ENCODE measurements at places on chromosomes 16 and 17. TPM values are rescaled to one million over a fixed set of nuclear protein-coding genes. Genes with fewer than 3 reads are reported as not detected.

DNA sequence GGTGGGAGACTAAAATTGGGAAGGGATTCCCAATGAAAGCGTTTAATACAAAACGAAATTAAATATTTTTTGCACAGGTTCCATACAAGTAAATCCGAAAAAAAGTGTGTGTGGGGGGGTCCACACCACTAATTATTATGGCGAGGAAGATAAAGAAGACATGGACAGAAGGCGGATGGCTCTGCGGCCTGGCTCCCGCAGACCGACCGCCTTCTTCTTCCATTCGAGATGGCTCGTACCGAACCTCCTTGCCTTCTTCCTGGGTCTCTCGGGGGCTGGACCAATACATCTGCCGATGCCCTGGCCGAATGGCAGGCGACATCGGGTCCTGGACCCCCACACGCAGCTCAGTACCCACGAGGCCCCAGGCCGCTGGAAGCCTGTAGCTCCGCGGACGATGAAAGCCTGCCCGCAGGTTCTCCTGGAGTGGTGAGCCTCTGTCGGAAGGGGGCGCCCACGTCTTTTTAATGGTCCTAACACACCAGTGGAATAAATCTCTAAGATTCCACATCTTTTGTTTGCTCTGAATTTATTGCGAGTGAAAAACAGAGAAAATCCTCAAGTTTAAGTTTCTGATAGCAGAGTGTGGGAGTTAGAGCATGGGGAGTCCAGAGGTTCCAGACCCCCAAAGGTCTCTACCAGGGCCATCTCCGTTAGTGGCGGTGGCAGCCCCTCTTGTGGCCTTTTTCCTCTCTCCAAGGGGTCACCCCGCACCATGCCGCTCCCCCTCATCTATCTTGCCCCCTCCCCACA is 1.4 kb downstream of the PRAC2 start:
- peak; percentile 40 for DNase-seq

DNA sequence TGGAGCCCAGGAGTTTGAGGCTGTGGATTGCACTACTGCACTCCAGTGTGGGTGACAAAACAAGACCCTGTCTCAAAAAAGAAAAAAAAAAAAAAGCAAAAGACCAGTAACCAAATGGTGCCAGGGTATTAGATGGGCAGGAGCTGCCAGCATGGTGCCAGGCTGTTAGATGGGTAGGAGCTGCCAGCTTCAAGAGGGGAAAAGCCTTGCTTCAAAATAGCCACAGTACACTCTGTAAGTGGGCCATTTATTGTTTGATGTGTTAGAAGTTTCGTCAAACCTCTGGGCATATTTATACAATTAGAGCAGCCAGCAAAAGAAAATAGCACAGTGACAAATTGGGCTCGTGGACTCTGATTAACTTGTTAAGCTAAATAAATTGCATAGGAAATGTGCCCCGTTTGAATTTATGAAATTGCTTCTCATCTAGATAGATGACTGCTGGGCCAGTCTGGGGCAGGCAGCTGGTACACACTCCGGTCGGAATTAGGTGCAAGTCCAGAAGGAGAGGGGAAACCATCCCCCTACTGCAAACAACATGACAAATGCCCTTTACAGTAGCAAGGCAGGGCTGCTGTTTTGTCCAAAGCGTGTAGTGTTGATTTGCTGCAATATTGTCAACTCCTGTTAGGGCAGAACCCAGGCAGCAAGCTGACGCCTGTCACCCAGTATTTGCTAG is 126.3 kb upstream of the IRX3 start:
- no peak for DNase-seq

Gene PRSS27
- 8.7 TPM for total RNA-seq

- no peak for DNase-seq
These were observed 19.3 kb downstream of the CMTM3 start for GRCh38 chr16:66623755-66624154.

GRCh38 chr17:72249441-72249840 is 128.6 kb downstream of the SOX9 start:
- DNase-seq: no peak

Gene NAGS
- total RNA-seq: not detected

GRCh38 chr17:69607162-69607834 is 192.8 kb downstream of the MAP2K6 start:
- no peak for DNase-seq

Gene KIF2B
- not detected for total RNA-seq

Gene GEMIN4
- total RNA-seq: 19.6 TPM

GRCh38 chr17:78108726-78109488 is 19.6 kb downstream of the TMC6 start:
- no peak for DNase-seq

DNA sequence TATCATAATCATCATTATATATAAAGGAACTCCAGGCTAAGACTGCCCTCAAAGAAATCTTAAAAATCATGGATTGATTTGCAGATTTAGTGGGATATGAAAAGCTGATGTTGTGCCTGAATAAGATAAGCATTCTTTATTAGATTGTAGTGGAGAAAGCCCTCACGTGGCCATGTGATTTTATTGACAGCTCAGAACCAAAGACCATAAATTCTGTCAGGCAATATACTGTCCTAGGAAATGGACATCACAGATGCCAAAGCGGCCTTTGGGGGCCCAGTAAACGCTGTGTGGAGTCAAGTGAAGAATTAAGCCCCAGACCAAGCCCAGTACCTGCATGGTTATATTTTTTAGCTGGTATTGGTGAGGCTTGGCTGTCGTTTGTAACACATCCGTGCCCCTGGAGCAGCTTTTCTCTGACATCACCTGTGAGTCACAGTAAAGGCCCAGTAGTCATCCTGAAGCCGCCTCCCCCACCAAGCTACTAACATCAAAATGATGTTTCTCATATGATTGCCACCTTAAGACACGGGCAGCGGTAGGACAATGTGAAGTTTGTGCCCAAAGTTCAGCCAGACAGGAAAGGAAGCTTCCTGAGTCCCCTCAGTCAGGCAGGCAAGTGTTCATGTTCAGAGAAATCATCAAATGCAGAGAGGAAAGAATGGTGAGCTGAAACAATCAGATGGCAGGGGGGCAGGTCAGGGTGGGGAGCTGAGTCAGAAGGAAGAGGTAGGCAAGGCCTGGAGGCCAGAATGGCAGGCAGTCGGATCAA is 209.4 kb downstream of the IRX3 start:
- DNase-seq: no peak

Gene RNF157
- 0.41 TPM for total RNA-seq

GRCh38 chr17:17204041-17204591 is 2.0 kb downstream of the PLD6 start:
- no peak for DNase-seq

GRCh38 chr17:604765-605164 is 109.9 kb downstream of the VPS53 start:
- no peak for DNase-seq

- no peak for DNase-seq
These were observed 38.6 kb downstream of the CDRT15 start for GRCh38 chr17:14198013-14198412.

Gene ZG16
- not detected for total RNA-seq

DNA sequence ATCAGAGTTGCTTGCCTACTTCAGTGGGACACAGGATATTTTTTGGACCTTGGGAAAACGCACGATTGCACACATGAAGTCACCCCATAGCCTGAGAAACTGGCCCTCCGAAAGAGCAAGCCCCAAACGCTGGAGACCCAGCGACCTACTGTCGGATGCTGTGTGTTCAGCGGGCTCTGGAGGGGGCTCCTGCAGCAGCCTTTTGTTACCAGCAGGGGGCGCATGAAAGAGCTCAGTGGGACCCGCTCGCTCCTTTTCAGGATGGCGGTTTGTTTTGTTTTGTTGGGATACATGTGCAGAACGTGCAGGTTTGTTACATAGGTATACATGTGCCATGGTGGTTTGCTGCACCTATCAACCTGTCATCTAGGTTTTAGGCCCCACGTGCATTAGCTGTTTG is 28.4 kb downstream of the MYH3 start:
- no peak for DNase-seq

DNA sequence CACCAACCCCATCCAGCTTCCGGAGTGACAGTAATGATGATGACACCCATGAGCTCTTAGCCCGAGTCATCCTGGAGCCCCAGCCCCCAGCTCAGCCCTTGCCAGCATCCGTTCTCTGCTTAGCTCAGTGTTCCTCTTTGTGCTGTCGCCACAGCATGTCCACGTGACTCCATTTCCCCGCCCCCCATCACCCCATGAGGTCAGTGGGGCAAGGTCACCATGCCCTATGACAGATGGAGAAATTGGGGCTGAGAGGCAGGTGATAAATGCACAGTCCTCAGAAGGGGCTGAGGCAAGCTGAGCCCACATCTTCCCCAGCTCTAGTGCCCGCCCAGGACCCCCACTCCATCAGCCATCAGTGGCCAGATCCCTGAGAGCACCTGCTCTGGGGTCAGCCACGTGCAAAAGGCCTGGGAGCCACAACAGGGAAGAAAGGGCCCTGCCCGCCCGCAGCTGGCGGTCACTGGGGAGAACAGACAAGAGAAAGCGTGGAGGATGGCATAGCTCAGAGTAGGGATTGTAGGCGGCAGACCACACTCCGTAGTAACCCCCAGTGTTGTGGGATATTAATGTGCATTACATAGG is 17.1 kb downstream of the ITGB4 start:
- DNase-seq: no peak

DNA sequence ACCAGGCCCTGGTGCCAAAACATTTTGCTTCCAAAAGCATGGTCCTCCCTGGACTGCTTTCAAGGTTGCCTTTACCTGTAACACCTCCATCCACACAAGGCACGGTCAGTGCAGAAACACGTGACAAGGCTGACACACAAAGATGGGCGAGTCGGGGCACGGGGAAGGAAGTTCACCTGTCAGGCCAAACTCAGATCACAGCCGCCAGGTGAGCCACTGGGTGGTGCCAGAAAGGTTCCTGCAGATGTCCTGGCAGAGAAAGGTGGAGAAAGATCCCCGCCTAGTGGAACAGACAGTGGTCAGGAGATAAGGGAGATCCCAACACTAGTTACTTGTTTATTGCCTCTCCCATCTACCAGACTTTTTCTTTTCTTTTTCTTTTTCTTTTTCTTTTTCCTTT is 155.3 kb downstream of the AIPL1 start:
- no peak for DNase-seq

- DNase-seq: no peak
These were observed 54.4 kb upstream of the ICAM2 start for GRCh38 chr17:64074704-64075426.

- no peak for DNase-seq
These were observed 1.5 kb downstream of the LRRC3C start for GRCh38 chr17:39928858-39929645.

- DNase-seq: no peak
These were observed 33.8 kb downstream of the COG1 start for GRCh38 chr17:73226556-73227172.

Gene CORO6
- 55.0 TPM for total RNA-seq

Gene VPS25
- total RNA-seq: 24.2 TPM

Gene ZFPM1
- 1.8 TPM for total RNA-seq

- DNase-seq: no peak
These were observed at the start of gene NHLRC4 for GRCh38 chr16:566475-567372. Gene NHLRC4 (plus strand): TSS chr16:567005. CDS start chr16:568048, 1,043 bp downstream.

GRCh38 chr16:46737621-46738214 is 10.4 kb downstream of the MYLK3 start:
- no peak for DNase-seq

Gene KRT36
- not detected for total RNA-seq

DNA sequence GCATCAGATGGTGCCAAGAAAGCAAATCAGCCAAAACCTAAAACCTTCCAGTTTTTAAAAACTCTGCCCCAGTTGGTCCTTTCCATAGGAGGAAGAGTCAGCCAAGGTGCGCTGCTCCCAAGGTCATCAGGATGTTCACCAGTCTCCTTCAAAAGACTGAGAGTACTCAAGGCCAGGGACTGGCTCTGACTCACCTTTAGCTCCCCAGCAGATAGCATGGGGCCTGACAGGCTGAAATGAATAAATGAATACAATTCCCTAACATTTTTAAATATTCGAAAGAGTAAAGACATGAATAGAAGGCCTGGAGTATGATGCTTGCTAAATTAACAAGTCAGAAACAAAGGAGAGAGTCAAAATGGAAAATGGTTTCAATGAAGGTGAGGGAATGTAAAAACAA is 19.2 kb downstream of the EFTUD2 start:
- no peak for DNase-seq

Gene TEX19
- not detected for total RNA-seq

DNA sequence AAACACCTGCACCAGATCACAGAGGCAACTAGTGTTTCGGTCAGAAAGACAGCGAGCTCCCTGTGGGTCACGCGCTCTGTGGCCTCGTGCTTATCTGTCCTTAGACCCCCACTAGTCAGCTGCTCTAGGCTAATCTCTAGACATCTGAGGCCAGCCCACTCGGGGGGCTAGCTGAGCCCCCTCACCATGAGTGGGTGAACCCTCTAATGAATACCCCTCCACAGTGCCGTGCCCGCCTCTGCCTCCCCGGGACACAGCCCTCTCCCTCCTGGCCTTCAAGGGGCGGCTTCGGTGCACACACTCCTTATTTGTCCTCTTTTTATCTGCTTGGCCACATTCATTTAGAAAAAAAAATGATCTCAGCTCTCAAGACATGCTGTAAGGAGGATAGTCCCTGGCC is 320.1 kb downstream of the C16orf95 start:
- no peak for DNase-seq

DNA sequence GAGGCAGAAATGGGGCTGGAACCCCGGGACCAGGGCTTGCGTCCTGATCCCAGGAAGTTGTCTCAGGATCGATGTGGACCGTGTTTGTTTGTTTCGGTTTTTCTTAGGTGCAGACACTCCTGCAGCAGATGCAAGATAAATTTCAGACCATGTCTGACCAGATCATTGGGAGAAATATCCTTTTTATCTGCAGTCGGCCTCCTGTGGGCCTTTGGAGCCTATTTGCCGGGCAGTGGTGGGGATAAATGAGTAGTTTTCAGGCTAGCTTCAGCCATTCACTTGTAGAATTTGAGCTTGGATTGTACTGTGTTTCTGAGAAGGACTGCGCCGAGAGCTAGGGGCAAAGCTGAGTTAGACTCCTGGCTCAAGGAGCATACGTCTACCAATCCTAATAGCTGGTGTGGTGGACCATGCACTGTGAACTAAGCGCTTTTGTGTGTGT is 816 bp downstream of the HSBP1 start:
- DNase-seq: no peak

DNA sequence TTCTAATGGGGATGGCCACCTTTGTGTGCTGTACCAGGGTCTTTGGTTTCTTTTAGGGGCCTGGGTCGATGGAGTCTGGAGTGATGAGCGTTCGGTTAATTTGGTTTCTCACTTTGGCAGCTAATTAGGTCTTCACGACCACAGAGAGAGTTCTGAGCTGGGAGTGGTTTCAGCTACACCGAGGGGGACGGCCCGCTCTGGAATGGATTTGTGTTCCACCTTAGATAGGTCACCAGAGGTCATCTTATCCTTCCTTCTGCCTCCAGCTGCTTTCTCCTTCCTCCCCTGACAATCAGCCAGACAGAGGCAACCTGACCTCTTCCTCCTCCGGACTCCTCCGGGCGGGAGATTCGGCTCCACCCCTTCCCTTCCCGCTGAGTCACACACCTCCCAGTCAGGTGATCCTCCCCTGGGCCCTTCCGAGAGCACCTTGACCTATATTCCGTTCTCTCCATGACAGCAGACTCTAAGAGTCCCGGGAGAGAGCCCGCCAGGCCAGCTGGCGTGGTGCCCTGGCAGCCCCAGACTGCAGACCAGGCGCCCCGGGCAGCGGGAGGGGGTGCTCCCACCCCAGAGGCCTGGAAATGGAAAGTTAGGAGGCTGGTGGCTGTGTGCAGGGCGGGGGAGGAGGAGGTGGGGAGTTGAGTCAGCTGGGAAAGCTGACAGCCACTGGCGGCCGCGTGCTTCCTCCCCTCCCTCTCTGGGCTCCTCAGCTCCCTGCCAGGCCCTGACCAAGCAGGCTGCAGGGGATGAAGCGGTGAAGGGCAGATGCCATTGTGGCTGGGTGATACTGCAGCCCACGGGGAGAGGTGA is 44.7 kb downstream of the CHD9 start:
- peak; percentile 66 for DNase-seq
